ENCODE measurements at places on chromosomes 5 and 9.

DNA sequence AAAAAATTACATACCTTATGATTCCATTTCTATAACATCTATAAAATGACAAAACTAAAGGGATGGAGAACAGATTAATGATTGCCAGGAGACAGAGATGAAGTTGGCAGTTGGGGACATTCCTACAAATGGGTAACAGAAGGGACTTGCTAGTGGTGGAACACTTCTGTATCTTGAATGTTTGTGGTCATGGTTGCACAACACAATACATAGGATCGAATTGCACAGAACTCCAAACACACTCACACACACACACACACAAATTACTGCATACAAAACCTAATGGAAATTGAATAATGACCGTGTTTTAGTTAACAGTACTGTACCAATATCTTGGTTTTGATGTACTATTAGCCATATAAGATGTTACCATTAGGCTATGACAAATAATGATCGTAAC, 330.7 kb upstream of the POU5F2 start:
- DNase-seq, result no peak

DNA sequence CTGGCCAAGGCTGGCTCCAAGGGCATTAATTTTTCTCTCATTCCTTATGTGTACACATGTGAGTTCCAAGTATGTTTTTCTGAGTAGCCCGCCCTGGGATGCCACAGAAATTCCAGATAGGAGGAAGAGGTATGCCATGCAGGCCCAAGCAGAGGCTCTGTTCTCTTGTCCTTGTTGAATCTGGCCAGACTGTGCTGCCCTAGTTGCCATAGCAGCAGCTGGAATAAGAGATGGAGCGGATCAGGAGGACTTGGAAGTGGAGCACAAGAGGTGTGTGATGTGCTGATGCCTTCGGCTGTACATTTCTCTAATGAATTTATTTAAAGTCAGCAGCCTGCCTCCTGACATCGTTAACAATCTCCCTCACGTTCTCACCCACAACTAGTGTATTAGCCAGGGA, 235.6 kb upstream of the RPS23 start:
- DNase-seq, result no peak

- DNase-seq, result no peak
Observed at GRCh38 chr5:72653586-72653985, 146.4 kb upstream of the ZNF366 start.

DNA sequence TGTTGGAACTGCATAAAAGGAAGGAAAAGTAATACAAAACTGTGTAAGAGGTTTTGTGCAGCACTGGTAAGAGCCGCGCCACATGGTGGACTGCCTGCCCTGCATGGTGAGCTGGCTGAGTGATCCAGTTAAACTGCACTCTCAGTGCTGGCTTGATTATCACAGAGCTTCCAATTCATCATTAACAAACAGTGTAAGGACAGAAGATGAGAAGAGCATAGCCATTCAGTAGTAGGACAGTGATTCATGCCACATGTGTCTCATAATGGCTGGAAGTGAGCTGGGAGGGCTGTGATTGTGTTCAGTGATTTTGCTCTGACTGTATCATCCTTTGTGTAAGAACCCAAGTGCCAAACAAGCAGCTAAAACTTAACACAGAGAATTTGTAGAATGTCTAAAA, 14.1 kb downstream of the ASPN start:
- no peak for DNase-seq

DNA sequence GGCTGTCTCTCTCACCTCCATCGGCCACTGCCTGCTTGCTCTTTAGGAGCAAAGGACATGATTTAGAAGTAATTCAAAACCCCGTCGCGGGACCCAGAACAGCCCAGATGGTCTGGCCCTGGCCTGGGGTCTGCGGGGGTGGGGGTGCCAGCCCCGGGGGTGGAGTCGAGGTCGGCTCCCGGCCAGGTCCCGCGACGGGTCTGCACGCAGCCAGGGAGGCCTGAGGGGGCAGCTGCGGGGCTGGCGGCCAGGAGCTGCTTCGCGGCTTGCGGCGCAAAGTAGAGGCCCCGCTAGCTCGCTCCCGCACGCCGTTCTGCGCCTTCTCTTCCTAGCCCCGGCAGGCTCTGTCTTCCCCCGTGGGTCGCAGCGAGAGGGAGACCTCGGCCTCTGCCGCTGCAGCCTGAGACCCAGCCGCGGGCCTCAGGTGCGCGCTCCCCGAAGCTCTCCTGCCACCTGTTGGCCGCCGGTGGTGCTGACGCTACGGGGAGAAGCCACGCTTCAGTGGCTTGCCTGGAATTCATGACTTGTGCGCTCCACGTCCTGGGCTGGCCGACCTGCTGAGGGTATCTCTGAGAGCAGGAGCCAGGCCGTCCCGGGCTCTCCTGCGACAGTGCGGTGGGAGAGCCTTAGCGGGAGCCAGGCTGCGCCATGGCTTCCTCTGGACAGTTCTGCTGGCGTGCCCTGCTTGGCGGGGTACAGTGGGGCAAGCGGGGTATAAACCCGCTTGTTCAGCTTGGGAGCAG, 157.2 kb upstream of the PITX1 start:
- DNase-seq, result peak; percentile 56
